ENCODE measurements at places on chromosomes 12 and 14.

GRCh38 chr12:78167510-78167909, 336.8 kb downstream of the NAV3 start:
- DNase-seq: no peak

GRCh38 chr14:91059576-91060350, 678 bp downstream of the RPS6KA5 start:
- DNase-seq: peak; percentile 38

GRCh38 chr12:53299101-53299453, 418 bp upstream of the MYG1 start:
- no peak for DNase-seq

DNA sequence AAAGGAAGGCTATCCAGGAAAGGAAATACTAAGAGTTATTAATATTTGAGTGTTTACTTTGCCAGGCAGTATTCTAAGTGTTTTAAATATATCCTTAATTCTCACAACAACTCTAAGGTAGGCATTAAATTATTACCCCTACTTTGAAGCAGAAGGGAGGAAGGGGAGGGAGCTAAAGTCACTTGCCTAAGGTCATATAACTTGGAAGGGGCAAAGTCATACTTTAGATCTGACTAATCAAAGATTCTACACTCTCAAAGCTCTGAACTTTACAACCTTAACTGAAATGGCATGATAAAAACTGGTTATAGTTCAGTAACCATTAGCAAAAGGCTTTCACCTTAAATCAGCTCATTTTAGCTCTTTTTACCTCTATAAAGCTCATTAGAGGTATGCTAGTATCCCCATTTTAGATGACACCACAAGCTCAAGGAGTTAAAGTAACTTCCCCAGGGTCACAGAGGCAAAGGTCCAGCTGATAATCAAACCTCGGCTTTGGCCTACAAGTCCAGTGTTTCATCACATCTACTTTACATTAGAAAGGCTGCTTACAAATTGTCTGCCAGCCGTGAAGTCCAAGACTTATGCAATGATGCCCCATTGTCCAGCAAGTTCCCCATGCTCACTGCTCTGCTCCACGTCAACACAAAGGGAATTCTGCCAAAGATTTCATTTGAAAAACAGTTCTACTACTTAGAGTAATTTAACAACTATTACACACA, 223.9 kb downstream of the MED13L start:
- DNase-seq: no peak

DNA sequence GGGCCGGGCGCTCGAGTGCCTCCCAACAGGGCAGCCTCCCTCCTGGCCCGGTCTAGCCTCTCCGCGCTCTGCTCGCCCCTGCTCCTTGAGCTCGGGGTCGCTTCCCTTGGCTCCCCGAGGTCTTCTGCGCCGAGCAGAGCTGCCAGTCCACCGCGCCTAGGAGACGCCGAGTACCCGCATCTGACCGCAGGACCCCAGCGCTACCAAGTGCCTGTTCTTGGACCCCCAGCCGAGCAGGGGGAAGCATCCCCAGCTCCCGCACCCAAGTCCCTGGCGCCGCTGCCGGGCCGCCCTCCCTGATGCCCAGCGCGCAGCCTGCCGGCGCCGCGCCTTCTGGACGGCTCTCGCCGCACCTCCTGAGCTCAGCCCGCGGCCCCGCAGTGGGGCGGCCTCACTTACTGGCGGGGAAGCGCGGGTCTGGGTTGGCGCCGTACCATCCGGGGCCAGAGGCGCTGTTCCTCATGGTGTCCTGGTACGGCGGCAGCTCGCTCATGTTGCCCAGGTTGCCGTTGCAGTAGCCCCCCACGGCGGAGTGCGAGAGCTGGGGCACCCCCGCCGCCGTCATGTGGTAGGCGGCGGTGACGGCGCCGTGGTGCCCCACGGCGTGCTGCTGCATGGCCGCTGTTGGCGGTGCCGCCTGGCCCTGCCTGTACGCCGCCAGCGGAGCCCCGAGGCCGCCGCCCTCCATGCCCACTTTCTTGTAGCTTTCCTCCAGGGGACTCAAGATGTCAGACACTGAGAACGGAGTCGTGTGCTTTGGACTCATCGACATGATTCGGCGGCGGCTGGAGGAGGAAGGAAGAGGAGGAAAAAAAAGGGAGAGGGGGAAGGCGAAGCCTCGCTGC, 1.2 kb downstream of the NKX2-1 start:
- no peak for DNase-seq

DNA sequence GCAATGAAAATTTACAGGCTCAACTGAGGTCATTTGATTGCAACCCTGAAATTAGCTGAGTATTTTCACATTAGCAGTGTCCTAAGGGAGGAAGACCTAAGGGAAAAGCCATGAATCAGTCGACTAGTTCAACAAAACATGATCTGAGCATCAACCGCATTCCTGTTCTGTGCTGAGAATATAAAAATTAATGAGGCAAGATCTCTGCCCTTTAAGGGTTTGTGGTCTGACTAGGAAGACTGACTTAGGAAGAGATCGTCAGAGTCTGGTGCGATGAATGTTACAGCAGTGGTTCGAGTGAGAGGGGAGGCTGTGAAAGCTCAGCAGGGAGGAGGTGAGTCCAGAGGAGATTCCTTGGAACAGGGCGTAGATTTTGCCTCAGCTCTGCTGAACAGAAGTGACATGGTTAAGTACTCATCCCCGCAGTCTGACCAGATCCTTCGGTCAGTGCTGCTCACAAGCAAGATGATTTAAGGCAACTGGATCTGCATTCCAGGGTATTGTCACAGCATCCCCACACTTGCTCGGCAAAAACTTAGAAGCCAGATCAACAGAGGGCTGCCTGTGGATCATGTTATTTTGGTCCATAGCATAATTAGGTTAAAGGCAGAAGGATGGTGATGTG, 49.6 kb downstream of the BMAL2 start:
- no peak for DNase-seq

GRCh38 chr12:27822076-27822712, 42.2 kb upstream of the MANSC4 start:
- no peak for DNase-seq

DNA sequence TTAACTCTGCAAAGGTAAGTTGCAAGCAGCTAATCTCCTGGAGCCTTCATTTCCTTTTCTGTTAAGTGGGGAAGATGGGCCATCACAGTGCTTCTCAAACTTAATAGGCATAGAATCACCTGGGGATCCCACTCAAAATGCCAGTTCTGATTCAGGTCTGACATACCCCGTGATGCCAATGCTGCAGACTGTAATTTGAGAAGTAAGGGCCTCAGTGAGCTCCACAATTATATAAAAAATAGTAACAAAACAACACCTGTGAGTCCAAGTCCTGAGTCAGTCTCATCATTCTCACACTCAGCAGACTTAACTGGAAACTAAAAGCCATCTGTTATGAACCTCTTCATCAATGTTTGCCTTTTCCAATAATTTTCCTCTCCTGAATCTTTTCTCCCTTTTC, 10.8 kb upstream of the PSMA6 start:
- no peak for DNase-seq

DNA sequence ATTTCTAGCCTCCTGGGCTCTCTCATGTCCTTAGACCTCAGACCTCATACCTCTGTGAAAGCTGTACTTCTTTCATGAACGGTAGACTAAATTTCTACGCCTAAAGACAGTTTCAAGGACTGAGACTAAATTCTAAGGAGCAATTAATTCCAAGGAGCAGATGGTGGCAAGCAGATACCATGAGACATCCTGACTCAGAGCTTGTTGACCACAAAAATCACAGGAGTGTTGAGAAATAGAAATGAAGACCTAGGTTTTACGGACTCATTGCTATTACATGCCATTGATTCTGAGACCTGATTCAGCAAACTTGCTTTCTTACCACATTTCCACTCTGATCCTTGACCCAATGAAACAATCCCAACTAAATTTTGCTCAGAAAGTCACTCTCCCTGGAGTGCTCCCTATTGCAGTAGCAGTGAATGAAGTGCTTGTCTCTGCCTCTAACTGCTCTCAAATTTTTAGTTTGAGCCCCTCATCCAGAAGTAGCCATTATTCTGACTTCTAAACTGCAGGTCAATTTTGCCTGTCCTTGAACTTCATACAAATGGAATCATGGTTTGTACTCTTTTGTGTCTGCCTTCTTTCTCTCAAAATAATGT, 52.0 kb downstream of the PEX5 start:
- DNase-seq: no peak

- no peak for DNase-seq
Measured at GRCh38 chr14:96403409-96403808, 11.5 kb downstream of the AK7 start.

- DNase-seq: no peak
Measured at GRCh38 chr12:131192951-131193350, 239.2 kb downstream of the ADGRD1 start.

DNA sequence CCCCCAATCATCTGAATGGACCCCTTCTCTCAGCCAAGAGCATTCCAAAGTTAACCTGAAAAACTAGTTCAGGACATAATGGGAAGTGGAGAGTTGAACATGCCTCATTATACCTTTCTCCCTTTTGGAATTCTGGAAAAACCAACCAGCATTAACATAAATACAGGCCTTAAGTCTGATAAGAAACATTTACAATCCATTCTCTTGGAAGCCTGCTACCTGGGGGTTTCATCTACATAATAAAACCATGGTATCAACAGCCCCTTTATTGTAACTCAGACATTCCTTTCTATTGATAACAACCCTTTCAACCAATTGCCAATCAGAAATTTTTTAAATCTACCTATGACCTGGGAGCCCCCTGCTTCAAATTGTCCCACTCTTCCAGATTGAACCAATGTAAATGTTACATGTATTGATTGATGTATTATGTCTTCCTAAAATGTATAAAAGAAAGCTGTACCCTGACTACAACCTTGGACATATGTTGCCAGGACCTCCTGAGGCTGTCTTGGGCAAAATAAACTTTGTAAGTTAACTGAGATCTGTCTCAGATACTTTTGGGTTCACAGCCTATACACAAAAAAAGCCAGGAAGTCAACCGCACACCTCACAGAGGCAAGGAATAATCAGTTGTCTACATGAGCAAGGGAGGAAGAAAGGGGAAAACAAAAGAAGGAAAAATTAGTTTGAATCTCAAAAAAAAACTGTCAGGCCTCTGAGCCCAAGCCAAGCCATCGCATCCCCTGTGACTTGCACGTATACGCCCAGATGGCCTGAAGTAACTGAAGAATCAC, 17.6 kb upstream of the SSTR1 start:
- no peak for DNase-seq

DNA sequence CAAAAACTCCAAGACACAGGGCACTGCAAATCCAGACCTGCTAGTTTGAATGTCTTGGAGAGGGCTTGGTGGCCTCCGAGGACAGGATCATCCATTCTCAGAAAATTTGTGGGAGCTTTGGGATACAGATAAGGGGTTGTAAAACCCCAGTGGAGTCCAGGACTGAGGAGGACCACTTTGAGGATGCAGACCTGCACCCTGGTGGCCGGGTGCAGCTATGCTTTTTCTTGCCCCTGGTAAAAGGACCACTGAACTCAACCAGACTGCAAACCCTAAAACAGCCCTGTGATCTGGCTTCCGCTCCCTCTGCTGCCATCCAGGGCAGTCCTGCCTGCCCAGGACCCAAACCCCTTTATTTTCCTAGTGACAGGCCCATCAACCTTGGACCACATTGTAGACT, 169.5 kb upstream of the DAAM1 start:
- DNase-seq: no peak

- no peak for DNase-seq
Measured at GRCh38 chr14:65128096-65128495, 25.8 kb upstream of the MAX start.

- no peak for DNase-seq
Measured at GRCh38 chr14:20807304-20808161, 4.9 kb upstream of the RNASE1 start.

GRCh38 chr12:69083689-69084088, 150.7 kb upstream of the CPM start:
- DNase-seq: no peak

- DNase-seq: peak; percentile 35
Measured at GRCh38 chr12:84497819-84498218, 414.8 kb downstream of the SLC6A15 start.

DNA sequence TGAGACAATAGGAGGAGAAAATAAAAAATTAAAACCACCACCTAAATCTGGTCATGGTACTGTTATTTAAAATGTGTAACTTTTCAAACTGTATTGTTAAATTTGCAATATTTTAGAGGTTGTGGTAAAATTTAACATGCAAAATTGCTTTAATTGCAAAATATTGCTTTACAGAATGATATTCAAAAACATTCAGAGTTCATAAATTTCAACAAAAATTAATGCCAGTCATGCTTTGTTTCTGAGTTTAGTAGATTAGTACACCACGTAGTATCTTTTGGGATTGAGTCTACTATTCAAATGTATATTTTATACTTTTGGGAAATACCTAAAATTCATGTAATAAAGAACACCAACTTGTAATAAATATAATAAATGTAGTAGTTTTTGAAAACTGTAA, 18.3 kb downstream of the ETFRF1 start:
- no peak for DNase-seq

DNA sequence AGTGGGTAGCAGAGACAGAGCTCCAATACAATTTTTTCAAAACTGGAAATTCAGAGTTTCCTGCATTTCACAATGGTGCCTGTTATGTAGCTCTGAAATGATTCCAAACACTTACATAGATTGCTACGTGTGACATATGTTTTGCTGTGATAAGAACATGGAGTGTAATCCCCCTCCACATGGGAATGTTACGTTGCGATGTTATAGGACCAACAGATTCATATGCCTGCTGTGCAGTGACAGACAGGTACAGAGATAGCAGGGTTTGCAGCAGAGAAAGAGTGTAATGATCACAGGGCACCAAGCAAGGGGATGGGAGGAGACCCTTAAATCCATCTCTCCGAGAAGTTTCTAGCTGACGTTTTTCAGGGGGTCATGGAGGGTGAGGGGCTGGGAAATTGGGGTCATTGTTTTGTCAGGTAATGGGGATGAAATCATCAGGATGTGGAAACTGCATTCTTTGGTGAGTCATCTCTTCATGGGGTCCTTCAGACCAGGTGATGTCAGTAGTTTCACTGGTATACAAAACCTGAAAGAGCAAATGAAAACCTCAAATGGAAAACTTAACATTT, 76.6 kb upstream of the OSBPL8 start:
- no peak for DNase-seq

DNA sequence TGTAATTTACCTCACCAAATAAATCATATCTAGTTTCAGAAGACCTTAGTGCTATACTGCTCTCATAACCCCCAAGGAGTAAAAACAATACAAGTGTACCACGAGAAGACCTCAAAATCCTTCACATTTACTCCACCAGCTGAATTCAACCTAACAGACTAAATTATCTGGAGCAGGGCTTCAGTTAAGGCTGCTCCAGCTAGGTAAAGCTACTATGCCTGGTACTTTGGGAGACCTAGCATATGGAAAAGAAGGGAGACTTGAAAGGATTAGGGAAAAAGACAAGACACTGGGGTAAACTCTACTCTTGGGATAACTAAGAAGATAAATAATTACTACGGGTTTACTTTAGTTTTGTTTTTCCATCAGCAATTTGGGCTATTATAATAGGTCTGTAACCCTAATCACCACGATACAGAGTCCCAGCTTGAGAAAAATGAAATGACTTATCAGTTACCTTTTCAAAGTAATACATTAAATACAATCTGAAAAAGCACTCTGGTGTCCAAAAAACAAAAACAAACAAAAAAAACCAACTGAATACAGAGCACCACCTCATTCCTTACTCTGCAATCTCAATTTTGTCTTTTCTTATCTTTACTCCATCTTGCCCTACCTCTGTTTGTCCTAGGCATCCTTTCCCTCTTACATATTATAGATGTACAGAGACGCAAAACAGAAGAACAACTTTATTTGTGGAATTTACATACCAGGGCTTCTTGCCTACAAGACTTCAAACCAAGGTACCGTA, 2.1 kb downstream of the EML5 start:
- no peak for DNase-seq

- DNase-seq: no peak
Measured at GRCh38 chr12:96170762-96171161, 23.4 kb upstream of the ELK3 start.
